HFF-Myc (cell line): ENCODE measurements at places on chromosomes 5 and 9.
A peak's percentile ranks its signal among the peaks of the same experiment; 100 is the strongest.

- no peak for DNase-seq
Measured at GRCh38 chr5:102582696-102583095, 83.9 kb upstream of the SLCO6A1 start.

GRCh38 chr5:82347201-82347865 is 69.2 kb upstream of the RPS23 start:
- no peak for DNase-seq

DNA sequence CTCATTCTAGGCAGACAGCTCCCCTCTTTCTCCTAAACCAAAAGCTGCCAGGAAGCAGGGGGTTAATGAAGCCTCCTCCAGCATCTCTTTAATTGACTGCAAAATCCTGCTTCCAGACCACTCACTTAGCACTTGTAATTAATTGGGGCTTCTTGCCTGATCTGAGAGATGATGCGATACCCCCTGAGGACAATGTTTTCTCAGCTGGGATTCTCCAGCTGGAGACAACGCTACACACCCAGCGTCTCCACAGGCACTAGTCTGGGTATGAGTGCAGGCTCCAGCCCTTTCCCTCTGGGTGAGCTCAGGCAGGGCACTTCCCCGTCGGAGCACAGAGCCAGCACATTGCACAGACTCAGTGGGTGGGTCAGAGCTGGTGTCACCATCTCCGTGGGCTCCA is 16.1 kb downstream of the CPLX2 start:
- no peak for DNase-seq

DNA sequence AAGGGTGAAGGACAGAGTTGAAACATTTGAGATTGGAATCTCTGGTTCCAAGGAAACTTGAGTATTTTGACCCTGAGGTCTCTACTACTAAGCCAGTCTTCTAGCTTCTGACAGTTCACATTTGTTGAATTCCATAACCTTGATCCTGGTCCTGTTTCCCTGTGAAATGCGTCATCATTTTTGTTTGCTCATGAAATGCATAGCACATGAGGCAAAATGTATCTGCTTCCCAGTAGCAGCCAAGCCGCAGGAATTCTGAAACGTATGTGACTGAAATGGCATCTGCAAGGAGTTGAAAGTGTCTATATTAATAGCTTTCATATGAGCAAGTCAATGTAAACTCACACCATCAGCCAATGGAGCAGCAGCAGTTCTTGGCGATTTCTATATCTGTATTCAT is 307.9 kb downstream of the CSNK1G3 start:
- DNase-seq, result peak; percentile 89

GRCh38 chr5:178318382-178318781 is 85.8 kb upstream of the PHYKPL start:
- no peak for DNase-seq

- DNase-seq, result no peak
Measured at GRCh38 chr5:97425511-97425910, 242.5 kb upstream of the RIOK2 start.

GRCh38 chr9:117416856-117417255 is 2.0 kb upstream of the ASTN2 start:
- DNase-seq, result no peak

GRCh38 chr9:80025131-80025530 is 453.4 kb downstream of the TLE4 start:
- DNase-seq, result no peak

DNA sequence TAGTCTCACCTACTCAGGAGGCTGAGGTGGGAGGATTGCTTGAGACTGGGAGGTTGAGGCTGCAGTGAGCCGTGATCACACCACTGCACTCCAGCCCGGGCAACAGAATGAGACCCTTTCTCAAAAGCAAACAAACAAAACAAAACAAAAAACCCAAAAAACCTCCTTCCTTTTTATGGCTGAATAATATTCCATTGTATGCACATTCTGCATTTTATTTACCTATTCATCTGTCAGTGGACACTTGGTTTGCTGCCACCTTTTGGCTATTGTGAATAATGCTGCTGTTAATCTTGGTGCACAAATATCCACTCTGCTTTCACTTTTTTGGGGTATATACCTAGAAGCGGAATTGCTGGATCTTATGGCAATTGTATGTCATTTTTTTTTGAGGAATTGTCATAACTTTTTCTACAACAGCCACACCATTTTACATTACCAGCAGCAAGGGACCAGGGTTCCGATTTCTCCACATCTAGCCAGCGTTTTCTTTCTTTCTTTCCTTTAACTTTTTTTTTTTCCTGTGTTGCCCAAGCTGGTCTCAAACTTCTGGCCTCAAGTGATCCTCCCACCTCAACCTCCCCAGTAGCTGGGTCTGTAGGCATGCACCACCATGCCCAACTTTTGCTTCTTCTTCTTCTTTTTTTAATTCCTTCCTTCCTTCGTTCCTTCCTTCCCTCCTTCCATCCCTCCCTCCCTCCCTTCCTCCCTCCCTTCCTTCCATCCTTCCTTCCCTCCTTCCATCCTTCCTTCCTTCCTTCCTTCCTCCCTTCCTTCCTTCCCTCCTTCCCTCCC is 30.6 kb downstream of the NKX2-5 start:
- no peak for DNase-seq

GRCh38 chr5:92554447-92555085 is 1026.5 kb downstream of the NR2F1-AS1 start:
- no peak for DNase-seq

- no peak for DNase-seq
Measured at GRCh38 chr9:108104991-108105390, 615.4 kb upstream of the KLF4 start.

- no peak for DNase-seq
Measured at GRCh38 chr5:1706021-1706420, 93.6 kb downstream of the MRPL36 start.

GRCh38 chr5:24103451-24104023 is 541.2 kb downstream of the CDH10 start:
- DNase-seq, result no peak

- no peak for DNase-seq
Measured at GRCh38 chr9:131840220-131840619, 100.3 kb upstream of the RAPGEF1 start.

DNA sequence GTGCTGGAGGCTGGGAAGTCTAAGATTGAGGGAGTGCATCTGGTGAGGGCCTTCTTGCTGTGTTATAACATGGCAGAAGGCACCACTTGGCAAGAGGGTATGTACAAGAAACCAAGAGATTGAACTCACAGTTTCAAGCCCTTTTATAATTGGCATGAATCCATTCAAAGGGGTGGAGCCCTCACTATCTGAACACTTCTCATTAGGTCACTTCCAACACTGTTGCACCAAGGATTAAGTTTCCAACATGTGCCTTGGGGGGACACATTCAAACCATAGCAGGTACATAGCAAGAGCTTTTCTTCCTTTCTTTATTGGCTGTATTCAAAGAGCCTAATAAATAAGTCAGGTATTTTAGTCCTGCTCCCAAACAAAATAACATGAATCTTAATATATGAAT is 62.7 kb downstream of the PRELID2 start:
- no peak for DNase-seq

DNA sequence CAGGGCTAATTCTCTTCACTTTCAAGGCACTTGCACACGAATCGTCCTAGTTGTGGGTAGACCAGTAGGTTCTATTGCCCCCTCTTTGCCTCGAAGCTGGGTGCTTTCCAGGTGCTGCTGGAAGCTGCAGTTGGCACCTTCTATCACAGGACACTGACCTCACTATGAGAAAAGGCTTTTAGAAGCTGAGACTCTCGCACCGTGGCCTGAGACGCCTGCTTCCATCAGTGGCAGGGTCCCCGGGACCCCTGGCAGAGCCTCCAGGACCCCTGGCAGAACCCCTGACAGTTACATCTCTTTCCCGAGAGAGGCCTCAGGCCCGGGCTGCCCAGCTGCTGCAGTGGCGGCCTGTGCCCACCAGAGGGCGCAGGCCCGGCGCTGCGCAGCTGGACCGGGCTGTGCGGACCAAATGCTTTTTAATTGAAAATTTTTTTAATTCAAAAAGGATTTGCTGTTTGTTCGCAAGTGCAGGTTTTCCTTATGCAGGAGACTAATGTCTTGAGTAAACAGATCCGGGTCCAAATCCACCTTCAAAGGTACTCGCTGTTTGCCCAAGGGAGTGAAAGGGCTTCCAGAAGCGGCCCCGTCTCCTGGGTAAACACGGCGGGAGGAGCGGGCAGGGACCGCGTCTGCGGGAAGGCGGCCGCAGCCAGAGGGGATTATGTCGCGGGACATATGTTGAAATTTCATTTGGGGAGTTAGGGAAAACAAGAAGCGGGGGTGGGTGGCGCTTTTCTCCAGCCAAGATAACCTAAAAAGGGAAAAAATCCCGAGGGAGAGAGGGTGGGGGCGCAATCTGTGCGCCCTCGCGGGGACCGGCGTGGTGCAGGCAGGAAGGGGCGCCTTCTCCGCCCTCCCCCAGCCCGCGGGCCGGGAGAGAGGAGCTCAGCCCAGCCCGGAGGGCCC is 114.5 kb upstream of the LMX1B start:
- DNase-seq, result no peak

DNA sequence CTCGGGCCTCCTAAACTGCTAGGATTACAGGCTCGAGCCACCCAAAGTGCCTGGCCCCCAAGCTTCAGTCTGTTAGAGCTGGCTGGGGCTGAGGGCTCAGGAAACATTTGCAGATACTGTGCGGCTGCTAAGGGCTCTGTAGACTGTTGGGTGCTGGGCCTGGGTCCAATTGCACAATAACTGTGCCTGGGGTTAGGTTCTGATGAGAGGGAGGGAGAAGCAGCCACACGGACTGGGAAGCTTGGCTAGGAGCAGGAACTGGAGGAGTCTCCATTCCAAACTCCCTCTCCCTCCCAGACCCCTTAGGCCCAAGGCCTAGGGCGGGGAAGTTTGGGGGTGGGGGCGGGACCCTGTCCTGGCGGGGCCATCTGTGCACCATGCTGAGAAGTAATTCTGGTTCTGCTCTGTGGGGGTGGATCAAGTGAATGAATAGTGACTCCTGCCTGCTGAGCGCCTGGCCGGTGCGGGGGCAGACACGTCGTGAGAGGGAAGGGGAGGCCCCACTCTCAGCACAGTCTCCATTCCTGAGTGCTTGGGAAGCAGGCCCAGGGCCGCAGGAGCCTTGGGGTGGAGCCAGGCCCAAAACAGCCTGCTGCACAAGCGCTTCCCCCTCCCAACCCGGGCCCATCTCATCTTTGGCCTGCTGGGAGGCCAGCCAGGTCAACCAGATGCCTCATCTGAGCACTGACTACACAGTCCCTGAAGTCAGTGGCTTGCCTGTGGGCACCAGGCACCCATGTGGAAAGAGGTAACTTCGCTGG is 1.5 kb downstream of the ASS1 start:
- peak; percentile 70 for DNase-seq

DNA sequence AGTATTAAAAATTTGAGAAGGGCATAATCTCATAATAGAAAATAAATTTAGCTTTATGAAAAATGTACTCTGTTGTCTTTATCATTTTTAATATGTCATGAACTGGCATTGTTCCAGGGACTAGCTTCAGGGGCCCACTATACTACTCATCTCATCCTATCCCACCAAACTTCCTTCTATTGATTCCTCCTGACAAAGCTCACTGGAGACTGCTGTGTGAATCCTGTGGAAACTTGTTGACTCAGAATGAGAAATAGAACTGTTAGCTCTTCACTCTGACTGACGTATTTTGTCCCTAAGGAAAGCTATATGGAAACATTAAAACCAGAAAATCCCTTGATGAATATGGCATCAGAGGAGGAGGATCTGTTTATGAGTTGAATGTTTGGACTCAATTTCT is 29.8 kb upstream of the BNIP1 start:
- DNase-seq, result no peak

GRCh38 chr5:35736280-35736679 is 118.6 kb downstream of the SPEF2 start:
- no peak for DNase-seq

DNA sequence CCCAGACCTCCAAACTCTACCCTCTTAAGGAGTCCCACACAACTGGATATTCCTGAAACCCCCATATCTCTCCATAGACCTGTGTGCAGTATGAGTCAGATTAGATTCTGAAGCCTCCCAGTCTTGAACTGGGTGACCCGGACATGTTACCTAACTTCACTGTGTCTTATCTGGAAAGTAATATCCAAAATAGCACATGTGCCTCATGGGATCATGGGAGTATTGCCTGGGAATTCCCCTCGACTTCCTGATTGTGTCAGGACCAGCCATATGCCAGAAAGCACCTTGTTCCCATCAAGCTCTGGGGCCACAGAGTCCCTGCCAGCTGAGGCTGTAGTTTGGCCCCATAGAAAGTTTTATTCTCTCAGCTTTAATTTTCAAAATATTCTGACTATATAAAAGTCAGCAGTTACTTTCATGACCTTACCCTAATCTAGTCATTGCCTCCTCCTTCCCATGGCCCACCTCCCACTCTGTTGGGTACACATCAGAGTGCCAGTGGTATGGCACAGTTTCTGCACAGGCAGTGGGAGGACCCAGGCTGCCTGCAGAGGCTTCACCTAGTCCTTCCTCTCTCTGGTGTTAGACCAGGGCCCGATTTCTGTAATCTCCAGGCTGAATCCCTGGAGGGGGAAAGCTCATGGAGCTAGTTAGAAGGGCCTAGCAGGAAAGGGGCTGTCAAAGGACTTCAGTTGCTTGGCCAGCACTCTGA is 19.5 kb upstream of the B4GALT1 start:
- no peak for DNase-seq

- DNase-seq, result no peak
Measured at GRCh38 chr5:93476251-93476742, 104.7 kb downstream of the NR2F1-AS1 start.

DNA sequence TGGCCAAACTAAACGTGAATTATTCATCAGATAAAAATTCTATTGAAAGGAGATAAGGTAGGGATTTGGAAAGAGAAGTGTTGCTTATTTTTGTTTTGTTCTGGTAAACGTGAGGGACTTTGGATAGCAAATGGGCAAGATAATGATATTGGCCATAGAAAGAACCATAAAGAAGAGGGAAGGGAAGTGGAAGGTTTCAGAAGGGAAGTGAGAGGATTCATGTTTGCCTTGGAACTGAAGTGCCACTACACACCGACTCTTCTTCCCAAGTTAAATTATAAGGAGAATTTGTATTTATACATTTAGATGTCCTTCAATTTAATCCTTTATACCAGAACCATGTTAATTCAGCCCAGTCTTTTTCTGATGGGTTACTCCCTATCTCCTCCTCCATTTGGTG is 42.1 kb upstream of the TAF11L2 start:
- no peak for DNase-seq

DNA sequence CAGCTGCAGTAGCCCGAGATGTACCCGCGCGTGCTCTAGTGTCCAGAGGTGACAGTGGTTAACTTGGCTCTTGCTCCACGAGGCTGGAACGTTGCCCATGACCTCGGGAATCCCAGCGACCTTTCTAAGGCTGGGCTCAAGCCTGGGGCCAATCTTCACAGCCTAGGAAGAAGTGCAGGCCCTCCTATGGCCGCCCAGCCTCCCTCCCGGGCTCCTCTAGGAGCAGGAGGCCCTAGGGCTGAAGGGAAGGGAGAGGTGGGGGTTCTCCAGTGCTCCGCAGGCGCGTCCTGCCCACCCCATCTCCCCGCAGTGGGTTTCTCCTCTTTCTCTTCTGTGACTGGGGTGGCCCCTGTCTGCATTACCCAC is 13.3 kb downstream of the NR2F1 start:
- DNase-seq, result no peak

DNA sequence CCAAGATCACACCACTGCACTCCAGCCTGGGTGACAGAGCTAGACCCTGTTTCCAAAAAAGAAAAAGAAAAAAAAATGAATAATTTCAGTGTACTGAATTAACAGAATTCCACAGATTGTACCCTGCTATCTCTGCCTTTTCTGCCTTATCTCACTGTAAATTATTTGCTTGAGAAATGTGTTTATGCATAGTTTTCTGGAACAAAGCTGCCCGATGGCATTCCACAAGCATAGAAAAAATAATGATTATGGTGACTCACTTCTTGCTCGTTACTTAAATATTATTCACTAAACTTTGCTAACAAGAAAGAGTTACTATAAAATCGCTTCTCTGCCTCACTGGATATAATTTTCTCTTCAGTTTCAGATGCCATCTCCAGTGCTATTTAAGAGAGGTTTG is 88.7 kb upstream of the FAM169A start:
- no peak for DNase-seq
